ENCODE measurements at places on chromosomes 2 and 18.

- no peak for DNase-seq
Measured at GRCh38 chr2:3574155-3574554, 905 bp upstream of the RPS7 start.

DNA sequence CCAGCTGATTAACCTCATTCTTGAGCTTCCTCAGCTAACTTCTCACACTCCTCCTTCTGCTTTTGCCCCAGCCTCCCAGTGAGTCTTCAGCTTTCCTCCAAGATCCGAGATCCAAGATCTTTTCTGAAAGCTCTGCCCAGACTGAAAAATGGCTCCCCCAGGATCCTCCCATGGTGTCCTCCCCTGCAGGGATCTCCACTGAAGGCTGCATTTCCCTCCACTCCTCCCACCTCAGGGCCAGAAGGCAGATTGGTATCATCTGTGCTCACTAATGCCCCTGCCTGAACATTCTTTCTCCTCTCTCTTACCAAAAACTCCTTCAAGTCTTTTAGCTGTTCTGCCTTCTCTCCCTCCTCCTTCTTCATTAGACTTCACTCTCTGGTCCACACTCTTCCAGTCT lies 6.1 kb upstream of the FOXI3 start:
- no peak for DNase-seq

GRCh38 chr2:67896076-67896475 lies 166.7 kb downstream of the C1D start:
- DNase-seq, result no peak

DNA sequence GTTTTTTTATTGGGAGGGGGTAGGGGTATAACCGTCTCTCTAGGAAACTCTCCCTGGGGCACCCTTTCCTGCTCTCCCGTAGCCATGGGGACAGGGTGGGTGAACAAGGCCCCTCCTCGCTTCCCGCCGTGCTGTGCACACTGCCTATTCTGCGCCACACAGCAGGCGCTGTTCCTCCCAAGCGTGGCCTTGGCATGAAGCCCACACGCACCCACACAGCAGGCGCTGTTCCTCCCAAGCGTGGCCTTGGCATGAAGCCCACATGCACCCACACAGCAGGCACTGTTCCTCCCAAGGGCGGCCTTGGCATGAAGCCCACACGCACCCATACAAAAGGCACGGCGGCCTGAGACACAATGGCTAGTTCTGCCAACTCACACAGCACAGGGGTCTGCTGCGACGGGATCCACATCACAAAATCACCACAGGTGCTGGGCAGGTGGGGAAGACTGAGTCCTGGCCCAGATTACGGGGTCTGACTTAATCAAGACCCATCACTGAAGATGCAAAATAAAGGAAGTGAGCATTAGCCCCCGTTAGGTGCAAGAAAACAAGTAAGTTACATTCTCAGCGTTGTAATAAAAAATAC lies 46.6 kb upstream of the TPO start:
- no peak for DNase-seq

GRCh38 chr2:140481136-140481535 lies 1649.7 kb downstream of the LRP1B start:
- no peak for DNase-seq

DNA sequence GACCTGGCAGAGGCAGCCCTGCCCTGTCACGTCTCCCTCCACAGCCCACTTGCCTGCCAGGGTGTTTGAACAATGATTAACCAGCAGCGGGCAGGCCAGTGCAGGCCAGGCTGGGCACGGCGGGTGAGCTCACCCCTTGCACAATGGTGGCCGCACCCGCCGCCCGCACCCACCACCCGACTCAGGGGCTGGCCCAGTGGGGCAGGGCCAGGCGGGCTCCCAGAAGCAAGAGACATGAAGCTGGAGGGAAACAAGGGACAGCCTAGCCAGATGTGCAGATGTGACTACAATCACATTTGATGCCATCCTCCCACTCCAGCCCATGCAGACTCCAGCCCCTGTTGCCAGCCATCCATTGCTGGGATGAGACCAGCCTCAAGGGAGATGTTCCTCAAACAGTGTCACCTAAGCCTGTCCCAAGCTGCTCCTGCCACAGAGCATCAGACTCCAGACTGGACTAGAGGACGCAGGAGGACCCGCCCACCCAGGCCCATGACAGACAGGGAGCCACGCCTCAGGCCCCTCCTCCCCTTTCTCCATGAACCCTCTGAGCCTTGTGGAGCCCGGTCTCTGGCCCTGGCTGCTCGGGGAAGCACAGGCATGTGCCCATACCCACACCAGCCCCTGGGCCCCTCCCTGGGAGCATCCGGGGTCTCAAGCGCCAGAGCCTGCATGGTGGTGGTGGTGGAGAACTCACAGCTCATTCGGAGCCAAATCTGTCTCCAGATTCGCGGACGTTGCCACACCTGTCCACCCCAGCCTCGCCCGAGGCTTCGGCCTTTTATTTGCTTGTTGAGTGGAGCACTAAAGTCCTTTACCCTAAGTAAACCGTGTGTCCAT lies 45.0 kb downstream of the SDC1 start:
- DNase-seq, result no peak

DNA sequence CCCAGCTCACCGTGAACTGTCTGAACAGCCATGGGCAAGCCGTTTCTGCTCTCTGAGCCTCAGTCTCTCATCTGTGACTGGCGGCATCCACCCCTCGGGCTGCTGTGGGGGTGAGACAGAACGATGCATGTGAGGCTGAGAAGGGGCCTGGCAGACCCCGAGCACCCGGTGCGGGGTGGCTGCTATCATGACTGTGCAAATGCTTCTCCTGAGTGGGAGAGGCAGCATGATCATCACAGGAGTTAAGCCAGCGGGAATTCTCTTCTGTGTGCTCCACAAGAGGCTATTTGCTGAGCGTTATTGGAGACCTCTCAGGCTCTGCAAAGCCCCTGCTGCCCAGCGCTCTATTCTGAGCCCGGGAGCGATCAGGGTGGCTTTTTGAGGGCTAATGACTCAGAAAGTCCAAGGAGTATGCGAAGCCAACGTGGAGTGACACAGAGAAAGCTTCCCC lies 45.8 kb upstream of the ID2 start:
- no peak for DNase-seq

DNA sequence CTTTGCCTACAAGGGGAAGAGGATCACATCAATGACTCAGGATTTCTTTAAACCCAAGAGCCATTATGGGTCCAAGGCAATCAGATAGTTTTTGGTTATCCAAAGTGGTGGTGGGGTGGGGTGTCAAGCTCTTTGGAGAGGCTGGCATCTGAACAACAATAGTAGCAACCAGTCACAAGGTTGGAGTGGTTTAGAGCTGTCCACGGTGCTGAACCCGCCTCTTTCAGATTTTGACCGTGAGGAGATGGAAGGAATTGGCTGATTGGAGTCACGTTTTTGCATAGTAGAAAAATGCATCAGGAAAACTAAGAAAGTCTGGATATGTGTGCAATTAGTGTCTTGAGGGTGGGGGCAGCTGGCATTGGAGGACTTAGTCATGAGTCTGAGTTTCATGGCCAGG lies 159.9 kb downstream of the LOXHD1 start:
- no peak for DNase-seq

DNA sequence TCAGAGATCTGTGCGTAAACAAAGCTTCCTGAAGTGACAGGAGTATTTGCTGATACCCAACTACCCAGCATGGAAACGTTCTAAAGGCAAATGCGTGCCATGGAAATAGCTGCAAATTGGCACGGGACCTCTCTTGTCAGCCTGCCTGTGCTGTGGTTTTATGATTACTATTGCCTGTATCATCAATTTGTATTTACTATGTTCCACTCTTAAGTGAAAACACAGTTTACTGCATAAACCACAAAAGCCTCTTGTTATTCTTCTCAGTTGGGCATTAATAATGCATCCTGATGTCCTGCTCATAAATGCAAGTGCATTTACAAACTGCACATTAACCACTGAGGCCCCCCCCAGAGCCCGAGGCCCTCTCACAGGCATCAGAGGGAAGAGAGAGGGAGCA lies 196.6 kb upstream of the SLC35G4 start:
- no peak for DNase-seq

- DNase-seq, result no peak
Measured at GRCh38 chr2:52805901-52806410, 961.6 kb upstream of the CHAC2 start.

DNA sequence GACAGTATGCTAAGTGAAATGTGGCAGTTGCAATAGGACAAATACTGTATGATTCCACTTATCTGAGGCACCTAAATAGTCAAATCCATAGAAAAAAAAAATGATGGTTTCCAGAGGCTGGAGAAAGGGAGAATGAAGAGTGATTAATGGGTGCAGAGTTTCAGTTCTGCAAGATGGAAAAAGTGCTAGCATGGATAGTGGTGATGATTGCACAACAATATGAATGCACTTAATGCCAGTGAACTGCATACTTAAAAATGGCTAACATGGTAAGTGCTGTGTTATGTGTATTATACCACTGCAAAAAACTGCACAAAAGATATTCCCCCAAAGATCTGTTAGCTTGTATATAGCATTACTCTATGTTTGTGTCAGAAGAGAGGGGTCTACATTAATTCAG lies 185.4 kb downstream of the INHBB start:
- no peak for DNase-seq

DNA sequence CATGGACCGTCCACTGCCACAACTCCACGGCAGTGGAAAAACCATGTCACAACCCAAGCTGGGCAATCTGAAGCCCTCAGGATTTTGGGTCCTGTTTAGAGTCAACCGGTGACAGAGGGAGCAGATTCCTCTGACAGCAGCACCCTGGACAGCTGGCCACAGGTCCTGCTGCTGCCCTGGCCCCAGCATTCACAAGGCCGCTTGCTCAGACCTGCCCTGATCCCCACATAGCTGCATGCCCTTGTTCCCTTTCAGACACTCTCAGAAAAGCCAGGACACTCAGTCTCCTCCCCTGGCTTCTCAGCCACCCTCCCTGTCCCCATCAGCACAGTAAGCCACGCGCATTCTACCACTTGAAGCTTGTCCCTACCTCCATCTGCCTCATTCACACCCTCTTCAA lies 1.6 kb downstream of the COPS9 start:
- DNase-seq, result no peak

DNA sequence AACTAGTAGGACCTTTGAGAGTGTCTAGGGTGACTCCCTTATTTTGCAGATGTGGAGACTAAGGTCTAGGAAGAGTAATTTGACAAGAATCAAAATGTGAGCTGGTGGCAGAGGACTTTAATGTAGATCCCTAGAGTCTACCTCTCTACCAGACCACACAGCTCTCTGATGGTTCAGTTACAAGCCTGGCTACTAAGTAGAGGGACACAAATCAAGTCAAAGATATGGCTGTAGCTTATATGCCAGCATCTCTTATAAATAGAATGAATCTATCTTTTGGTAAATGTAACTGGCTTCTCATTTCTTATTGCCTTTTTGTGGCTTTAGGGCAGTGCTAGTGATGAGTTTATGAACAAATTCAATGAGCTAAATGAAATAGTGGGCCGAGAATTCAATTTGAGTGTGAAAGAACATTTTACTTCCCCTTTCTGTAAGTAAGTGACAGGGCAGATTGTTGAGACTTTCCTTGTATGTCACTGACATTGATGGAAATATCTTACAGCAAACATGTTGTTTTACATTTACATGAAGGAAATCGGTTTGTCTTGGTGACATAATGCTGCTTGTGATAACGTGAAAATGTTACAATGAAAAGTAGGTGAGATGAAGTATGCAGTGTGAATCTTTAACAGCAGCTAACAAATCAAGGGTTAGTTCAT lies 28.3 kb downstream of the CSRNP3 start:
- DNase-seq, result no peak

- DNase-seq, result no peak
Measured at GRCh38 chr2:54586494-54586893, 130.4 kb downstream of the SPTBN1 start.

DNA sequence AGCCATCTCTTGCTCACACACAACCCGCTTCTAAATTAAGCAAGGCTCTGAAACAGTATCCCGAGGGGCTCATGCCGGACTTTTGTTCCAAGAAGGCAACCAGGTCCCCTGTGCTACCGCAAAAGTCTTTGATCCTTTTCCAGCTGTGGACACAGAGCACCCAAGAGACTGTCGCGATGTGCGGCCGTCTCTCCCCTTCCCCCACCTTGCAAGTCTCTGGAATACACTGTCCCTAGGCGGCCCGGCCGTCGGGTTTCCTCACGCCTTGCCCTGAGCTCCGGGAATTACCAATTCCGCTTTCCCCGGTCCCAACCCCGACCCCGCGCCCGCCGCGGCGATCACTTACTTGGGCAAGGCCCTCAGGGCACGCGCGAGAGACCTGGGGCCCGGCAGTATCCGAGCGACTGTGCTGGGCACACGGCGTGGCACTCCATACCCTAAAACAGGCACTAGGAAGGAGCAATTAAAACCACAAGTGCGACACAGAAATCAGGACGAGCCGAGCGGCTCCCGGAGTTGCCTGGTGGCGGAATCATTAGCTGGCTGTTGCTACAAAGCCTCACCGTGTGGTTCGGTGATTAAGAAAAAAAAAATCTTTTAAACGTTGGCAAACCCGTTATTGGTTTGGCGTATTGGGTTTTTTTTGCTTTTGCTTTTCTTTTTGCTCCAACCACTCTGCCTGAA lies 2.2 kb upstream of the DLX1 start:
- DNase-seq, result no peak
